ENCODE measurements at places on chromosomes 12 and 14.

GRCh38 chr14:83850092-83850491 lies 1679.9 kb upstream of the FLRT2 start:
- DNase-seq: no peak

DNA sequence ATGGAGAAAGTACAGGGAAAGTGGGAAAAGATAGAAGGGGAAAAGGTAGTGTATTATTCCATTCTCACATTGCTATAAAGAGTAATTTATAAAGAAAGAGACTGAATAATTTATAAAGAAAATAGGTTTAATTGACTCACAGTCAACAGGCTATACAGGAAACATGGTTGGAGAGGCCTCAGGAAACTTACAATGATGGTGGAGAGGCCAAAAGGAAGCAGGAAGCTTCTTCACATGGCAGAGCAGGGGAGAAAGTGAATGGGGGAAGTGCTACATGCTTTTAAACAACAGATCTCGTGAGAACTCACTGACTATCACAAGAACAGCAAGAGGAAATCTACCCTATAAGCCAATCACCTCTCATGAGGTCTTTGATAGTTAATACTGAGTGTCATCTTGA lies 725.0 kb upstream of the FLRT2 start:
- no peak for DNase-seq

- DNase-seq: no peak
Observed at GRCh38 chr12:69885658-69886057, 60.6 kb downstream of the MYRFL start.

DNA sequence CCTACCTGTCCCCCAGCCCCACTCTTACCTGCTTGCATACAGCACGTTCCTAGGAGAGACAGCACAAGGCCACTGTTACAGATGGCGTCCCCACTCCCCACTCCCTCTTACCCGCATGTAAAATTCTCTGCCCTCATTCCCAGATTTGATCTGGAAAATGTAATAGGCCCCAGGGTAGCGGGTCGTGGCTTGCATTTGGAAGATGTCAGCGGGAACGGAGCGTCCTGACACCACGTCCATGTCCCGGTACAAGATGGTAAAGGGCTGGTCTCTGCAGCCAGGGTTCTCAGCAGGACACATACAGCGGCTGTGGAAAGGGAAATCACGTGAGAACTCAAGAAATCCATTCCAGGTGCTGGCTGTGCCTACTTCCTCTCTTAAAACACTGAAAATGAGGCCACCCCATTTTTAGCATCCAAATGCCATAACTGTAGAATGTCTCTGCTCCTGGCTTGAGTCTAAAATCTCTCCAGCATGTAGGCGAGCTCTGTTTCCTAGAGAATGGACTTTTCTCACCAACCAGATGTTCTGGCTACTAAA lies 10.1 kb upstream of the TC2N start:
- no peak for DNase-seq

- DNase-seq: no peak
Observed at GRCh38 chr12:2118481-2119255, 65.9 kb downstream of the CACNA1C start.

DNA sequence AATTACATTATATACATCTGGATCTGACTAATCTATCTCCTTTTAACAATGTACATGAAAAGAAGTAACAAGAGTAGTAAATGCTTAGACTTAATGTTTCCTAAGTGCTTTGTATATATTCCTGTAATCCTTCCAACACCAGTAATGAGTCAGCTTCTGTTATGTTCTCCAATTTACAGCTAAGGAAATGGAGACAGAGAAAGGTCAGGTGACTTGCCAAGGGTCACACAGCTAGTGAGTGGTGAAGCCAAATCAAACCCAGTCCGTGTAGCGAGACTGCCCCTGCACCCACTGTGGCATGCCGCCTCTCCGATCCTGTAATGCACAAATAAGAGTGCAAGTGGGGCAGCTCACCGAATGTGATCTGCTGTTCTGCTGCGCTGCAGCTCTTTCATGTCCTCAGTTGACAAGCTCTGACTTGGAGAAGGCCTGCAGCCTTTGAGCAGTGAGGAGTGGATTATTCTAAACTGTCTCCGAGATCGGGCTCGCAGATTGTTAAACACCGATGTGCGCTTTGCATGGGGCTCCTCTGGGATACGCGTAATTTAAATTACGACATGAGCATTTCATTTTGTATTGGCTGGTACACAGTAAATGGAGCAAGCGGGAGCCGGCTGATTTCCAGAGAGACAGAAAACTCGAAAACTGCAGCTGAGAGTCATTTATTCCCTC lies 65.1 kb upstream of the KTN1 start:
- no peak for DNase-seq

DNA sequence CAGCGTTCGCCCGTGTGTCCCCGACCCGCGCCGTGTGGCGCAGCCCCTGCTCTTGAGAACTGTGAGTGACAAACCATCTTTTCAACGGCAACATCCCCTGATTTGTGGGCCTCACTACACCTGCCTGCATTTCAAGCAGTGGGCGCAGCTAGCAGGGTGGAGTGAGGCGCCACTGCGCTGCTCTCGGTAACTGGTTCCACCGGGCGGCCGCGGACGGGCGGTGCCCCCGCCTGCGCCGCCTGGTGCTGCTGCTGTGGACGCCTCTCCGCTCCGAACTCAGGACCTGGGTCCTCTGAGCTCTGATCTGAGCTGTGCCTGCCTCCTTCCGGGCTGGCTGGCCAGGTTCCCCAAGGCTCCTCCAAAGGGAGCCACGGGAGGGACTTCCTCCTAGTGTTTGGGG lies 5.9 kb upstream of the DEGS2 start:
- no peak for DNase-seq

DNA sequence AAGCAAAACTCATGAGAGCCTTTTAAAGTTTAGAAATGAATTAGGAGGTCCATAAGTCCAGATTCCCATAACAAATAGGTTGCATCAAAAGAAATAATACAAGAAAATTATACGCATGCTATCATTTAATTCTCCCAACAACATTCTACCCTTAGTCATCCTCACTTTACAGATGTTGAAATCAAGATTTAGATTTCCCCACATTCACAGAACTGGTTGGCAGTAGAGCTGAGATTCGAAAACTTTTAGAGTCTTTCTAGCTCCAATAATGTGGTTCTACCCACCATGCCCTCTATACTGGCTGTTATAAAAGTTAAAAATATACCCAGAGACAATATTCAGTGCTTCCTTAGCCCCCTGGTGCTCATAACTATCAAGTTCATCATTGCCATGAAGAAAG lies 56.6 kb upstream of the METAP2 start:
- no peak for DNase-seq

GRCh38 chr12:79844693-79845092 lies 90.2 kb downstream of the PPP1R12A start:
- DNase-seq: no peak

- DNase-seq: no peak
Observed at GRCh38 chr14:77805706-77806105, 5.8 kb downstream of the ADCK1 start.

GRCh38 chr12:50551866-50552265 lies 47.1 kb downstream of the DIP2B start:
- no peak for DNase-seq

- no peak for DNase-seq
Observed at GRCh38 chr14:68042586-68043210, 223.1 kb downstream of the RAD51B start.

GRCh38 chr12:104828015-104828414 lies 130.1 kb downstream of the SLC41A2 start:
- DNase-seq: no peak

- peak; percentile 54 for DNase-seq
Observed at GRCh38 chr12:122834104-122834920, 945 bp upstream of the HIP1R start.

GRCh38 chr12:93689076-93689834 lies 12.1 kb downstream of the CRADD start:
- no peak for DNase-seq

DNA sequence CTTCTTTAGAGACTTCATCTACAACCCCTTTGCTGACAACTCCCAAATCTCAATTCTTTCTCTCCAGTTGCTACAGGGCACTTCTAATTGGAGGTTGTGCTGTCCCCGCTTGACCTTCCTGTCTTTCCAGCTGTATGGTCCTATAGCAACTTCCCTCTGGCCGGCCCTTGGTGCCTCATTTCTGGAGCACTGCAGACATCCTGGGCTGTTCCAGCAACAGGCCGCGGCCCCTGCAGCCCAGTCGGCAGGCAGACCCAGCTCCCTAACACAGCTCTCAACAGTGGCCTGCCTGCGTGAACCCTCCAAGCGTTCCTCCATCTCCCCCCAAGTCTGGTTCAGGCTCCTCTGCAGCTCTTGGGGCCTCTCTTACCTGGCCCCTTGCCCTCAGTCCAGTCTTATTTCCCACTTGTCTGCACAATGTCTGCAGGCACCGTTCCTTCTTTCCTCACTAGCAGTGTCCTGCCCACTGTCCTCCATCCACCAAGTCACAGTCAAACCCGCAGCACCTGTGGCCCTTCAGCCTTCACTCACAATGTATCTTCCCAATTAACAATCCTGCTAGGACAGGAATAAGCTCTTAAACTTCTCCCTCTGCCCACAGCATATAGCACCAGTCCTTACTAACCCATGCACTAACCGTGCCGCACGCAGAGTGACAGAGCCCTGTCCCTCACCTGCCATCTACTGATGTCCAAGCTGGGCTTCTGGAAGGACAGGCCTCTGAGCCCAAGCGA lies 1.6 kb upstream of the EML1 start:
- DNase-seq: no peak

GRCh38 chr14:71672596-71672995 lies 259.6 kb upstream of the RGS6 start:
- no peak for DNase-seq

DNA sequence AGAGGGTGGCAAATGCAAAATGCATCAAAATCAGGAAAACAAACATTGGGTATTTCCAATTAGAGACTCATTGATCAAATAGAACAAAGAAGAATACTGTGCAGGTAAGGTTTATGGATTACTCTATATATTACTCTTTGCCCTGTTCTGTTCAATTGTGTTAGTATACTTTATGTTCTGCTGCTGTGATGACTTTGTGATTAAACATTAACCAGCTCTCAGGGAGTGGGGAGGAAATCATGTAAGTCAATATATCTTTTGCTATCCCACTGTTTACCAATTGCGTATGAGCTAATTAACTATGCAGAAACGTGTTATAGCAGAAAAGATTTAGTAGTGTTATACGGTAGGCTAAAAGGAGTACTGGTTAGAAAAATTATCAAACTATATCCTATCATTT lies 129.4 kb downstream of the PDE3A start:
- no peak for DNase-seq

DNA sequence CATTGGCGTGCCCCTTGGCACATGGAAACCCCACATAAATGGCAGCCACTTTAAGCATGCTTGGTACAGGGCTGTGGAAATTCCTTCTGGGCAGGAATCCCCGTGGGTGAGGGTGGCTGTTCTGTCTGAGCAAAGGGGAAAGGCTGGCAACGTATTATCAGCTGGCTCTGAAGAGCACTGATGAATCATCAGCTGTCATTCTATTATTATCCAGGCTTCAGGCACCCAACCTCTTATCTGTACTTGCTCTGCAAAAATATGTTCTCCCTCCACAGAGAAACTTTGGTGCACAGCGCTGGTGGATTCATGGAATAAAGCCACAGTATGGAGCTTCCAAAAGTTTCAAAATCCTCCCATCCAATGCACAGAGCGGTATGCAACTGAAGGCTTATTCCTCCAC lies 167.1 kb downstream of the TBX5 start:
- no peak for DNase-seq

DNA sequence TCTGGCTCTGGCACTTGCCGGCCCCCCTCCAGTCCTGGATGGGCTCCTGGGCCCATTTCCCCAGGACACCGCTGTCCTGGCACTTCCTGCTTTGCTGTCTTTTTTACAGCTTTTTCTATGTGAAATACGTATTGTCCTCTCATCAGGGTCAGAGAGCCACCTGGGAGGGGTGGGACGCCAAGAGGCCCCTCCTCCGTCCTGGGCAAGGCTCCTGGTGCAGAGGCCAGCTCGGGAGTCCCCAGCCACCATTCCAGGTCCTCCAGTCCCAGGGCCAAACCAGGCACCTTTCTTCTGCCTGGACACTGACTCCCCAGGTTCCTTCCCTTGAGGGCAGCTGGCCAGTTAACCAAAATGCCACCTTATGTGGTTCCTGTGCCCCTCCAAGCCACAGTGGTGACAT lies 22.8 kb downstream of the ARL6IP4 start:
- DNase-seq: no peak

DNA sequence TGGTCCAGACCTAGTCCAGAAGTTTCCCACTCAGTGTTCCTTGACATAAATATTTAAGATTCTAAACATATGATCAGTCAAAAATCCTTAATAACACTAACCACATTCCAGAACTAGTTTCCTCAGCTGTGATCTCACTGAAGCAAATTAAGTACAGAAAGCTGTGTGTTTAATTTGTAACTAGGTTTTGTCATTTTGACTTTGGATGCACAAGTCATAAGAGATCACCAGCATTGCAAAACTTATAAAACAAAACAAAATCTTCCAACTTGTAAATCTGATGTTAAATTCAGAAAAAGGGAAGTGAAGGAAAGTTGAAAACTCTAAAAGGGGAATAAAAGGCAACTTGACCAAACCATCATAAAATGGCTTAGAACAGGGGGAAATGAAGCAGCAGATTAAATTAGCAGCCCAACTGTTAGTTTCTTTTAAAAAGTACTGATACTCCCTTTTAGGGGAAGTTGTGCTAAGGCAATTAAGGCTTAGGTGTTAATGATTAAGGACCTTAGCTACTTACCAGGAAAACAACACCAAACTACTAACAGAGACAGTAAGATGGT lies 56.6 kb downstream of the SH2B3 start:
- no peak for DNase-seq

DNA sequence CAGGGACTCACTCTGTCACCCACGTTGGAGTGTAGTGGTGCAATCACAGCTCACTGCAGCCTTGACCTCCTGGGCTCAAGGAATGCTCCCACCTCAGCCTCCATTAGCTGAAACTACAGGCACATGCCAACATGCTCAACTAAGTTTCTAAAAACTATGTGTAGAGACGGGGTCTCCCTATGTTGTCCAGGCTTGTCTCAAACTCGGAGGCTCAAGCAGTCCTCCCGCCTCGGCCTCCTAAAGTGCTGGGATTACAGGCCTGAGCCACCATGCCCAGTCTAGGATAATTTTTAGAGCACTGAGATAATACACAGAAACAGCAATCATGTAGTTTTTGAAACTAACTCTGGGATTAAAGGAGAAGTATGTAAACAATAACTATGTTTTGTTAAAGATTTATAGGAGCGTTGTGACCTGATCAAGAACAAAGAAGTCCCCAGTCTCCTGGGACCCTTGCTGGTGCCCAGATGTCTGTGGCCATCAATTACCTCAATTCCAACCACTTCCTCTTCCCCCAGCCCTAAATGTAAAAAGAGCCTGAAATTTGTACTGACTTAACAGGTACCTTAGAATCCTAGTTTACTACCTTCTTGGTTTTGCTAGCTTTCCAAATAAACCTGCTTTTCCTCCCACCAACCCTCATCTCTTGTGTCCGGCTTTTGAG lies 28.9 kb upstream of the EGLN3 start:
- no peak for DNase-seq

- DNase-seq: no peak
Observed at GRCh38 chr14:95471476-95471875, 45.0 kb downstream of the SYNE3 start.

All from HEK293T (cell line).